HuH-7.5 (cell line): ENCODE measurements at places on chromosomes 5 and 9.

GRCh38 chr5:149632311-149633251, 51.3 kb downstream of the ARHGEF37 start:
- no peak for DNase-seq

DNA sequence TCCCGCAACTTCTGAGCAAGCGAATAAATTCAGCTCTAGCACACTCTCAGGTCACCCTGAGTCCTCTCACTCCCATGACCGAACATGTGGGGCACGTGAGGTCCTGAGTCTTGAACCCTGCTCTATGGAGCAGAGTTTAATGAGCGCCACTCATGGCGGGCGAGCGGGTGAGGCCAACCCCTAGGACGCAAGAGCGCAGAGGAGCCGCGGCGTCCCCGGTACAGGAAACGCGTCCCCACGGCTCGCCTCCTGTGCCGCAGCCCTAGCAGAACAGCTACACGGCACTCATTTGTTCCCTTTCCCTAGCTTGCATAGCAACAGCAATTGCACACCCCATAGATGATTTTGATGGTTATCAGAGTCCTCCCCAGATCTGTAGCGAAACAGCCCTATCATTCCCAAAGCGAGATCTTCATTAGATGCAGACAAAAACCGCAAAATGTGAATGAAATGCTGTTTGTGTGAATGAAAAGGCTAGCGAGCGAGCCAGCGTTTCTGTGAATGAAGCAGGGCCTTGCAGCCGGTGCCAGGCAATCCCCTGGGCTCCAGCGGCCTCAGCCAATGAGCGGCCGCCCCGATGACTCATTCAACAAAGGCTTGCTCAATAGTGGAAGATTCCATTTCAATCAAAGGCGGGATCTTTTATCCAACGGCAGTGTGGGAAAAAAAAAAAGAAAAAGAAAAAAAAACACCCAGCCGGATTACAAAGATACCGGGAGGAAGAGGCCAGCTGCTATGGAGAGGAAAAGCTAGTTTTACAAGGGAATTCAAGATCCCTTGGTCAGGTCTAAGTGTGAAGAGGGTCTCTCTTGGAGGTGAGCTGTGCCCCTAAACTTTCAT, 1.5 kb upstream of the SHC3 start:
- DNase-seq, result peak; percentile 72

DNA sequence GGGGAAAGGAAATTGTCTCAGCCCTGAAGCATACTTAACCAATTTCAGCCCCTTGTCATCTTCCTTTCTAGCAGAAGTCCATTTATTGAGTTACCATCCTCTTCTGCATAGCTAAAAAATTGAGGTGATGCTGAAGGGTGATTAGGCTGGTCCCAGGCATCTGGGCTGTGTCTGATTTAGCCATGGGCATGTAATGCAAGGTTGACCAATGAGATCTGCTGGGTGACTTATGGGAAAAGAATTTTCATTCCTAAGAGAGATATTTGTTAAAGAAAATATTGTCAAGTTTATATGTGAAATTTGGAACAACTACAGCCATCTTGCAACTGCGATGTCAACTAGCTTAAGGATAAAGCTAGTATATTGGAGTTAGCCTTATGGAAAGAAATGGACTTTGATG, 5.1 kb downstream of the ITGA2 start:
- no peak for DNase-seq

GRCh38 chr9:112439825-112440224, 46.8 kb upstream of the KIAA1958 start:
- no peak for DNase-seq

- no peak for DNase-seq
Observed at GRCh38 chr5:127799293-127799905, 96.2 kb downstream of the CCDC192 start.

DNA sequence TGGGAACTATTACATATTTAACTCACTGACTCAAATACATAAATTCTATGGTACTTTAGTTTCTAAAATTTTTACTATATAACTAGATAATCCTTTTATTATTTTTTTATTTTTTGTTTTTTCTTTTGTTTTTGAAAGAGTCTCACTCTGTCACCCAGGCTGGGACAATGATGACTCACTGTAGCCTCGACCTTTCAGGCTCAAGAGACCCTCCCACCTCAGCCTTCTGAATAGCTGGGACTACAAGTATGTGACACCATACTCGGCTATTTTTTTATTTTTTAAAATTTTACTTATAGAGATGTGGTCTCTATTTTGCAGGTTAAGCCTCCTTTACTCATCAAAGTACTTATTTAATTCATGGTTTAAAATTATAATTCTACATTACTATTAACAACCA, 92.2 kb upstream of the SLCO4C1 start:
- DNase-seq, result no peak

- no peak for DNase-seq
Observed at GRCh38 chr5:9124071-9124470, 421.8 kb downstream of the SEMA5A start.

DNA sequence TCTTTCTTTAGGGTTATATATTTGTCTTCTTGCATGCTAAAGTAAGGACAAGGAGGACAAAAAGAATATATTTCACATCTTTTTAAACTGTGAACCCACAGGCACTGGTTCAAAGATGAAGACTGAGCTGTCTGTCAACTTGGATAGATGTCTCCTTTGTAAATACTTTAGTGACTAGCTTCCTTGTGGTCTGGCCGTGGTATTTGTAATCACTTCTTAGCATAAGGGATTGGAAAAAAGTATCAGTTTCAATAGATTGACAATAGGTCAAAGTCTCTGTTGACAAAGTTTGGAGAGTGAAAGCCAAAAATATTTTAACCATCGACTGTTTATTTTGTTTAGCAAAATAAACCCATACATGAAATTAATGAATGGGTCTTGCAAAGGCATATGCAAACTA, 91.4 kb downstream of the TMEM167A start:
- no peak for DNase-seq

GRCh38 chr9:73684601-73685000, 532.9 kb downstream of the ANXA1 start:
- no peak for DNase-seq

DNA sequence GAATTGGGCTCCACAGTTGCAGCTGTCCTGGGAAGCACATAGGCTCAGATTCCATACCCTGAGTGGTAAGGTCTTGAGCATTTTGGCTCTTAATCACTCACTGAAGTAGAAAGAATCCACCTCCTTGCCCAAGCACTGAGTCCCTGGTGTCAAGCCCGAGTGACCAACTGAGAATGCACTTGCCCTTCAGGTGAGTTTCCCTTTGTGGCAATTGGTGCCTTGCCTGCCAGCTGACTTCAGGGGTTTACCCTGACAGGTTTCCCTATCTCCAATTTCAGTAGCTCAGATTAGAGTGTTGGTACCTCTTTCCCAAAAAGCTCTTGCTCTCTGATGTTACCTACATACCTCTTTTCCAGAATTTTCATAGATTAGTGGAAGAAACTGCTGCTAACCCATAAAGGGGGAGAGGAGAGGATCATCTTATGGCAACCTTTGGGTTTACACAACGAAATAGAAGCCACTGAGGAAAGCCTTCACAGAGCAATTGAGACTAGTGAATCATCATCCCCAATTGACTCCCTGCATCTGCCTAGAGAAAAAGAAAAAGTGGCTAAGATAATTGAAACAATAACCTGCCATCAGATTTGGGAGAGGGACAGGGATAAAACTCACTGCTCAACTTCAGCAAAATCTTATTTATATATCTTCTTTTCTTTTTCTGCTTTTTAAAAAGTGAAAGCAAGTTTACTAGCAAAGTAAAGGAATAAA, 48.6 kb downstream of the CCL28 start:
- no peak for DNase-seq

- peak; percentile 37 for DNase-seq
Observed at GRCh38 chr9:97502984-97503861, 1.8 kb downstream of the TMOD1 start.

- DNase-seq, result no peak
Observed at GRCh38 chr5:40270274-40270845, 409.4 kb upstream of the PTGER4 start.

DNA sequence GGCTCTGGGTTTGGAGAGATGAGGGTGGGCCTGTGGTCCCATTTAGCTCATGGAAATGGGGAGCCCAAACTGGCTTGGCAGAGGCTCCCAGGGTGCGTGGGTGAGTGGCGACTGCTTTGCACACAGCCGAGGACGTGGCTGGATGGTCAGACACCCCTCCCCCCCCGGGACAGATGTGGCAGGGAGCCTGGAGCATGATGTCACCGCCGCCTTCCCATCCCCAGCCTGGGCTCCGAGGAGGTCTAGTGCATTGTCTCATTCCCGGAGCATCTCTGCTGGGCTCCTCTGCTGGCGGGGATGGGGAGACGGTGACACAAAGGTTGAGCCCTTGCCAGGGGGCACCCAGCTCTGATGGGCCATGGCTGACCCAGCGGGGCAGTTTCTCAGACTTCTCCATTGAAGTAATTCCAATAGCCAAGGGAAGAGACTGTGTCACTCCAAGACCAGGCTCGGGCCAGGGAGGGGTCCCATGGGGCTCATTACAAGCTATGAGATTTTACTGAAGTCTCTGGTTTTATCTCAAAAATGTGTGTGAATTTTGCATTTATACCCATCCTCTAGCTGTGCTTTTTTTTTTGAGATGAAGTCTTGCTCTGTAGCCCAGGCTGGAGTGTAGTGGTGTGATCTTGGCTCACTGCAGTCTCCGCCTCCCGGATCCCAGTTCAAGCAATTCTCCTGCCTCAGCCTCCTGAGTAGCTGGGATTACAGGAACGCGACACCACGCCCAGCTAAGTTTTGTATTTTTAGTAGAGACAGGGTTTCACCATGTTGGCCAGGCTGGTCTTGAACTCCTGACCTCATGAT, 36.1 kb downstream of the HMCN2 start:
- no peak for DNase-seq

DNA sequence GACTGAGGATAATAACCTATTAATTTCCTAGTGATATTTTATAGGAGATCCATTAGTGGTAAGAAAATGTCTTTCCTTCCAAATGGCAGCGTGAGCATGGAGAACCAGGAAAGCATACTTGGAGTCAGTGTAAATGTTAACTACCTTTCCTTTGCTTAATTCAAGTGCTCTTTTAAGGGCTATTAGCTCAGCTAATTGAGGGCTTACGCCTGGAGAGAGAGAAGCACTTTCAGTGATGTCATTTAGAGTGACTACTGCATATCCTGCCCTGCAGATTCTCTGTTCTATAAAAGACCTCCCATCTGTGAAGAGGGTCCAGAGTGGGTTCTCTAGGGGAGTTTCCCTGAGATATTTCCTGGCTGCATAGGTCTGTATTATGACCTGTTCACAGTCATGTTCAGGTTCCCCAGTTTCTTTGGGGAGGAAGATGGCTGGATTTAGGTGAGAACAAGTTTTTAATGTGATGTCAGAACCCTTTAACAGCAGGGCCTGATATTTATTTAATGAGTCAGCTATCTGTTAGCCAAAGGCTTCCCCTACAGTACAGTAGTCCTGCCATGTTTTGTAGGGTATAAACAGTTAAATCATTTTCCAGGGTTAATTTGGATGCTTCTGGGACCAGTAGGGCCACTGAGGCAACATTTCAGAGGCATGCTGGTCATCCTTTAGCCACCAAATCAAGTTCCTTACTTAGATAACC, 89.6 kb downstream of the TRIM36 start:
- no peak for DNase-seq

GRCh38 chr9:122309861-122310260, 45.2 kb downstream of the MRRF start:
- no peak for DNase-seq

GRCh38 chr9:86660146-86660943, 287.0 kb downstream of the GAS1 start:
- DNase-seq, result no peak

GRCh38 chr5:132109494-132110053, 36.0 kb downstream of the CSF2 start:
- no peak for DNase-seq

DNA sequence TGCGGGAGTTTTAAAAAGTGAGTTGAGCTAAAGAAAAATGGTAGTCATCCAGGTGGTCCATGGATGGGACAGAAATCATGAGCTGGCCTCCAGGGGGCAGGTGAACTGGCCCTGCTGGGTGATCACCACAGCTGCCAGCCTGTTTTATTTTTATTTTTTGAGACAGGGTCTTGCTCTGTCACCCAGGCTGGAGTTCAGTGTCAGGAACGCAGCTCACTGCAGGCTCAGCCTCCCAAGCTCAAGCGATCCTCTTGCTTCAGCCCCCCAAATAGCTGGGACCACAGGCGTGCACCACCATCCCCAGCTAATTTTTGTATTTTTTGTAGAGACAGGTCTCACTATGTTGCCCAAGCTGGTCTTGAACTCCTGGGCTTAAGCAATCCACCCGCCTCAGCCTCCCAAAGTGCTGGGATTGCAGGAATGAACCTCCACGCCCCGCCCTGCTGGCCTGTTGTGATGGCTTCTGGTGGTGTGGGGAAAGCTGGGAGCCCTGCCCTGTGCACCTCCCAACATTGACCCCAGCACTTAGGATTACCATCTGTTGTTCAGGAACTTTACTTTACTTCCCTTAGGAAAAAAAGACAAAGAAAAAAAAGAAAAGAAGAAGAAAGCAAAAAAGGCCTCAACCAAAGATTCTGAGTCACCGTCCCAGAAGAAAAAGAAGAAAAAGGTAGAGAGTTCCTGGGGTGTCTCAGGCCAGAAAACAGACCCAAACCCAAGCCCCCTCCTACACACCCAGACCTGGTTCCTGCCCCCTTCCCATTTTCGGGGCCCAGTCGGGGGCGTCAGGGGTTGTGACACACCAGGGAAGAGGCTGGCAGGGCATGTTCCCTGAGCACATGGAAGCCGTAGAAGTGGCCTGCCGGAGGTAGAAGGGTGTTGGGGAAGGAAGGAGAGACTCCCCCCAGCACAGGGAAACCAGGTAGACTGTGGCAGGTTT, 14.7 kb downstream of the CD74 start:
- no peak for DNase-seq

DNA sequence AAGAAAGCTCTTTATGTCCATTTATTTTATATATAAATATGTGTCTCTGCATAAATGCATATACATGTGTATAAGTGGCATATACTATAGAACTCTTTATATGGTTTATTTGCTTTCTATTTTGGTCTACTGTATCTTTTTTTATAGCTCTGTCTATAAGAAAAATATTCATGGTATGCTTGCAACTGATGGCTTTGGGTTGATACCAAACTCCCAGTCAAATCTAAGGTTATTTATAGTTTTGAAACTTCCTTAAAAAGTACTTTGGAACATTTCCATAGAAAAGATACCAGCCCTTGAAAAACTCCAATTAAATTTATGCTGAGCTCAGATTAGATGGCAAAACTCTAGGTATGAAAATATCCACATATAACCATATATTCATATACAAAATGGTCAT, 120.0 kb upstream of the KLF9 start:
- no peak for DNase-seq

GRCh38 chr5:114412510-114413171, 50.8 kb downstream of the KCNN2 start:
- no peak for DNase-seq

GRCh38 chr9:131851414-131851813, 111.5 kb upstream of the RAPGEF1 start:
- no peak for DNase-seq

GRCh38 chr5:94161801-94162200, 420.4 kb upstream of the POU5F2 start:
- no peak for DNase-seq

GRCh38 chr9:91945277-91946085, 4.5 kb downstream of the ROR2 start:
- DNase-seq, result no peak

- no peak for DNase-seq
Observed at GRCh38 chr5:173693670-173694069, 77.2 kb upstream of the BOD1 start.

GRCh38 chr5:178202541-178202940, 1.8 kb upstream of the HNRNPAB start:
- no peak for DNase-seq
